ENCODE measurements at places on chromosomes 4 and X. TPM values are rescaled to one million over a fixed set of nuclear protein-coding genes. Genes with fewer than 3 reads are reported as not detected.
A peak's percentile ranks its signal among the peaks of the same experiment; 100 is the strongest.

The PARM1 gene
- total RNA-seq: 0.22 TPM

The TRAM1L1 gene
- 0.66 TPM for total RNA-seq

The HPSE gene
- 7.6 TPM for total RNA-seq

The IQCM gene
- not detected for total RNA-seq

The SCML1 gene
- 10.3 TPM for total RNA-seq

The LUZP4 gene
- not detected for total RNA-seq

The GALNTL6 gene
- total RNA-seq: not detected

DNA sequence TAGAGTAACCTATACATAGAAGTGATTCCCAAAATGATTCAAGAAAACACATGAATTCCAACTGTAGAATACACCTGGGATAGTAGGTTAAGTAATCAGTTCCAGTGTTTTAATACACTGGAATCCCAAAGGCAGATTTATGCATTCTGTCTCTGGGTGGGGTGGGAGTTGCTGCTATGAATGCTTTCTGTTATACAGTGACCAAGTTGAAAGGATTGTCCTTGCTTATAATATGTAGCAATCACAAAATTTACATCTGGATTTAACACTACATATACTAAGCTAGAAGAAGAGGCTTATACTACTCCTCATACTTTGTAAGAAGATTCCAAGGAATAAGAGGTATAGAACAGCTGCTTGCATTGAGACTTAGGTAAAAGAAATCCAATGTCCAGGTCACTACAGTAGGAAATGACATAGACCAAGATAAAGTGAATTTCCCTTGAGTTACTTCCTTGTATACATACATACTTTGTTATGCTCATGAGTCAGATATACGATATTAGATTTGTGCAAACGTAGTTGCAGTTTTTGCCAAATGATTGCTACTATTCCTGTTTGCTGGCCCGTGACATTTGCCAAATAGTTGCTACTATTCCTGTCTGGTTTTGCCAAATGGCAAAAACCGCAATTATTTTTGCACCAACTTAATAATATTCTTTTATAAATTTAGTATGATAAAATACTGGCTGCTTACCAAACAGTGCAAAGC is 210.5 kb upstream of the DIAPH2 start:
- DNase-seq: no peak

DNA sequence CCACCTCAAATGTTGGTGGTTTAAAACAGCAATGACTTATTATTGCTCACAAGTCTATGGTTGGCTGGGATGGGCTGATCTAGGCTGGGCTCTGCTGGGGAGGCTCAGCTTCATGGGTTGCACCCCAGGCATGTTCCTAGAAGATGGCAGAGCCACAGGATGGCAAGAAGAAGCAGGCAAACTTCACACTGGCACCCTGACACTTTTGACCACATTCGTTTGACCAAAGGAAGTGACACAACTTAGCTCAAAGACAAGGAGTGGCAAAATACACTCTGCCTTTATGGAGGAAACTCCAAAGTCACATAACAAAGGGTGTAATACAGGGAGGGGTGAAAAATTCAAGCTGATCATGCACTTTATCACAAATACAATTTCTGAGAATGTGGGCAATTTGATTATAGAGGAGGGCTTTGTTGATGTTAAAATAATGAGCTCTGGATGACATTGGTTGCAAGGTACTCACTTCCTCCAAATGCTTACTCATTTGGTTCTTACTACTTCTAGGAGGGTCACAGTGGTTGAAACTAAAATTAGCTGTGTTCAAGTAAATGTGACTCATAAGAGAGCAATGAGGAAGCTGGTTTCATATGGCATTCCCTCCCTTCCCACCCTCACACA is 249.2 kb upstream of the RPS6KA3 start:
- DNase-seq: peak; percentile 95

DNA sequence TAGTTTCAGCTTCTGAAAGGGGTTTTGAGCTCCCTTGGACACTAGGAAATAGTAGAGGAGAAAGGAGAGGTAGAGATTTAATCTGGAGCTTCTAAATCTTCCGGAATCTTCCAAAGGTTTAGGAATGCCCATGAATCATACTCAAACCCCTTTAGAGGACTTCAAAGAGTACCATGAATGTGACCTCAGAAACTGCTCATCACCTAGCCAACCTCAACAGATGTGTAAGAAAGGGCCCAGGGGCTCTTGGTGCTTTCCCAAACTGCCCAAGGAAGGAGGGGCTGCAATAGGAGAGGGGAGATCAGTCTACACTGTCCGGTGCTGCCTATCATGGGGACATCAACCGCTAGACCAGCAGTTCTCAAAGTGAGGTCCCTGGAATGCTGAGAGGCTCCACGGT is 109.1 kb downstream of the RBM47 start:
- peak; percentile 31 for DNase-seq

- peak; percentile 74 for DNase-seq
These were observed 430.9 kb downstream of the MAPK10 start for GRCh38 chr4:85928775-85929591.

GRCh38 chr4:77623091-77623490 is 17.5 kb downstream of the CXCL13 start:
- DNase-seq: no peak

DNA sequence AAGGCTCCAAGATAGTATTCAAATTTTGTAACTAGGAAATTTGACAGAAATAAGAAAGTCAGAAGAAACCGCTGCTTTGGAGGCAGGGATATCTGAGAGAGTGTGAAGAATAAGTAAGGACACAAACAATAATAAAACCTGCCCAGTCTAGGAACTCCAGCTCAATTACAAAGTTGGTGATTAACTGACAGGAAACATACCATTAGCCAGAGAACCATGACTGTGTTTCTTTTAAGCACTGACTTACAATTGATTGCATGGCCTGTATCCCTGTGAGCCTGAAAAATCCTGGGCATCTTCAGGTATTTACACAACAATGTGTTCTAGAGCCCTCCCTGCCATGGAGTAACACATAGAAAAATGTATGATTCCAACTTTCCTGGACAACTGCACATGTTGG is 127.4 kb downstream of the GRIA3 start:
- DNase-seq: no peak

GRCh38 chr4:12852338-12853307 is 631.5 kb downstream of the RAB28 start:
- DNase-seq: peak; percentile 81

DNA sequence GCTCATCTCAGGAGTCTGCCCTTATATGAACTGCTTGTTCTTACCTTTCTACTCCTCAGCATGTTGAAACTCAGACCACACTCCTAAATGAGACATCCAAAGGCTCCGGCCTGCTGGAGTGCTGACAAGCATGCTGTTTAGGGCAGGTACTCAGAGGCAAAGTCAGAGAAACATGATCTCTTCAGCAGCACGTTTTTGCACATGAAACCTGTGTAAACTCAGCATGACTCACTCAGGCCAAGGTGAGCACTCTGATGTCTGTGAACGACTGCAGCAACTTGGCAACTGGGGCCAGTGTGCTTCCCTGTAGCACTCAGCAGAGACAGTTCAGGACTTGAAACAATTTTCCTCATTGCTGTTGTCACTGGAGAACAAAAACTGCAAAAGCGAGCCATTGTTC is 109.6 kb downstream of the PACRGL start:
- peak; percentile 52 for DNase-seq

GRCh38 chr4:78323439-78323838 is 228.1 kb upstream of the ANXA3 start:
- DNase-seq: no peak

DNA sequence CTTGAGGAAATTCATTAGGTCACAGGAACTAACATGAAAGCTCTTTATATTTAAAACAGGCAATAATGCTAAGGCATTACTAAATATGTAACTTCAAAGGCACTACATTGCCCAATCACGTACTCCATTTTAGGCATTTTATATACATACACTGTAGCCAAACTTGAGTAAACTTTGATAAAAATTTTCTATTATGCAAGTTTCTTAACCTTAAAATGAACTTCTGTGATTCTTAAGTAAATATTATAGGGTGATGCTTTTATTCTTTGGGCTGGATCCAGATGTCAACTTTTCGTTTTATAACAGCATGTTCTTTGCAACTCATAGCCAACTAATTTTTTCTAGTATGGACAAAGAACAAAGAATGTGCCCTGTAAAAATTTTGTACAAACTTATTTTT is 28.3 kb upstream of the MAP9 start:
- no peak for DNase-seq

DNA sequence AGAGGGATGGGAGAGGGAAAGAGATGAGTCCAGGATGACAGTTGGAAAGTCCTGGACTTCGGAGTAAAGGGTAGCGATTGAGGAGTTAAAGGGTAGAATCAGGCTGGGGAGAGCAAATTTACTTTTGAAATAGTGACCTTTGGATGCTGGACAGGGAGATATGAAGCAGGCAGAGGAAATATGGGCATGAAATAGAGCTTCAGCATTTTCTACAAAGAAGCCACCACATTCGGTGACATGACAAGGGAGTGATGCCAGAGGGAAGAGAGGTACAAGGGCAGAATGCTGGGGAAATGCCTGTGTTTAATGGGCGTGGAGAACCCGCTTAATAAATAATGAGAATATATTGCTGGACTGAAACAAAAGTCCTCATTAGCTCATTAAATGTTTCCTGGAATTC is 92.7 kb downstream of the TBL1X start:
- DNase-seq: no peak

DNA sequence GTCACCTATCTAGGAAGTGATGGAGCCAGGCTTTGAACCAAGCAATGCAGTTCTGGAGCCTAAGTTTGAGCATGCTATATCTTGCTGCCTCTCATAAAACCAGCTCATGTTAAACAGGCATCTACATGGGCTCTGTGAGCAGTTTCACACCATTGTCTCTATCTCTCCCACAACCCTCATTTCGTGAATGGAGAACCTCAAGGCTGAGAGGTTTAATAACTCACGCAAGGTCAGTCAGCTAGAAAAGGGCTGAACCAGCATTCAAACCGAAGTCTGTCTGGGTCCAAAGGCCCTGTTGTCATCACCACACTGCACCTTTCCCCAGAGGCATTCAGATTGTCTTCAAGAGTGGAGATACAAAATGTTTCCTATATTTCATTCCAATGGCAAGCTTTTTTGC is 369.2 kb downstream of the MID1IP1 start:
- DNase-seq: no peak

DNA sequence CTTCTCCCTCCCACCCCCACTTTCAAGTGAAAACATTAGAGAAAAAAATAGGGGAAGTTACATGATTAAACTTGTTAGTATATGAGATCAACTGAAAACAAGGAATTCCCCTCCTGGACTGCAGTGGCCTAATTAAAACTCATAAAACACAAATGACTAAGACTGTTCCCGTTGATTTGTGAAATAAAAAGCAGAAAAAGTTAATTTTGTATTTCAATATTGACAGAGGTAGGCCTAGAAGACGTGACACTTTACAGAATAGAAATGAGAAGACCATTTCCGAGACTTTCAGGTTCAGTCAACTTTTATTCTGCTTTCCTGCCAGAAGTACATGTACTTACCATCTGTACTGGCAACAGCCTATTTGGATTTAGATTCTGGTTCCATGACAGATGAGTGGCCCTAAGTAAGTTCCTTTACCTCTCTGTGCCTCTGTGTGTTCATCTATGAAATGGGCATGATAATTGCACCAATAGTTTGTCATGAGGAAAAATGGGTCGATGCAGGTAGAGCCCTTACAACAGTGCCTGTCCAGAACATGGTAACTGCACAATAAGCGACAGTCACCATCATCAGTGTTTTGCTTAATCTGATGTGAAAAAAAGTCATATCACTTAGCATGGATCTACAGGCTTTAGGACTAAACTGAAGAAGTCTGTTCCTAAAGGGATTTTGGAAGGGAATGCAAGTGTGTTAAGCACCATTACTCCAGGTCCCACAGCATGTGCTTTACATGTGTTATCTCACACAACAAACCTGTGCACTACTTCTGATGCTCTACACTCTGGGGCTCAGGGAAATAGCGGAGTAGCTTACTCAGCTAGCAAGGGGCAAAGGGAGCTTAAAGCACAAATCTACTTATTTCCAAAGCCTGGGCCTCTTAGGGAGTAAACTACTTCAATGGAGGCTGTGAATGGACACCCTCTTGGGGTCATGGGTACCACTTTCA is 562.3 kb upstream of the DIPK2B start:
- DNase-seq: peak; percentile 60
